ENCODE measurements at places on chromosomes 1 and 21.
A peak's percentile ranks its signal among the peaks of the same experiment; 100 is the strongest.

DNA sequence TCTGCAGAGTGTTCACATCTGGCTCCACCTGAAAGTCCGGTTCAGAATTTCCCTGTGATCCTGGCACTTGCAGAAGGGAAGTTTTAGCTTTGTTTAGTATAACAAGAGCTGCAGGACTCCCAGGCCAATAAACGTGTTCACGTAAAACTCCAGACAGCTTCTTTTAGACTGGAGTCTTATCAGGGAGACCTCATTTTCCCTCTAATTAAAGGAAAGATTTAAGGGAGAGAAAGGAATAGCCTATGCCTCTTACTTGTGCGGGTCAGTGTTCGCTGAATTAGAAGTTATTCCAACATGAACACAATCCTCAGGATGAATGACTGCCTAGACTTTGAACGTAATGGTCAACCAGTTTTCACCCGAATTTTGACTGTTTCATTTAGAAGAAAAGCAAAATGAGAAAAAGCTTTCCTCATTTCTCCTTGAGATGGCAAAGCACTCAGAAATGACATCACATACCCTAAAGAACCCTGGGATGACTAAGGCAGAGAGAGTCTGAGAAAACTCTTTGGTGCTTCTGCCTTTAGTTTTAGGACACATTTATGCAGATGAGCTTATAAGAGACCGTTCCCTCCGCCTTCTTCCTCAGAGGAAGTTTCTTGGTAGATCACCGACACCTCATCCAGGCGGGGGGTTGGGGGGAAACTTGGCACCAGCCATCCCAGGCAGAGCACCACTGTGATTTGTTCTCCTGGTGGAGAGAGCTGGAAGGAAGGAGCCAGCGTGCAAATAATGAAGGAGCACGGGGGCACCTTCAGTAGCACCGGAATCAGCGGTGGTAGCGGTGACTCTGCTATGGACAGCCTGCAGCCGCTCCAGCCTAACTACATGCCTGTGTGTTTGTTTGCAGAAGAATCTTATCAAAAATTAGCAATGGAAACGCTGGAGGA, 202.1 kb upstream of the SGIP1 start:
- DNase-seq = peak; percentile 65

DNA sequence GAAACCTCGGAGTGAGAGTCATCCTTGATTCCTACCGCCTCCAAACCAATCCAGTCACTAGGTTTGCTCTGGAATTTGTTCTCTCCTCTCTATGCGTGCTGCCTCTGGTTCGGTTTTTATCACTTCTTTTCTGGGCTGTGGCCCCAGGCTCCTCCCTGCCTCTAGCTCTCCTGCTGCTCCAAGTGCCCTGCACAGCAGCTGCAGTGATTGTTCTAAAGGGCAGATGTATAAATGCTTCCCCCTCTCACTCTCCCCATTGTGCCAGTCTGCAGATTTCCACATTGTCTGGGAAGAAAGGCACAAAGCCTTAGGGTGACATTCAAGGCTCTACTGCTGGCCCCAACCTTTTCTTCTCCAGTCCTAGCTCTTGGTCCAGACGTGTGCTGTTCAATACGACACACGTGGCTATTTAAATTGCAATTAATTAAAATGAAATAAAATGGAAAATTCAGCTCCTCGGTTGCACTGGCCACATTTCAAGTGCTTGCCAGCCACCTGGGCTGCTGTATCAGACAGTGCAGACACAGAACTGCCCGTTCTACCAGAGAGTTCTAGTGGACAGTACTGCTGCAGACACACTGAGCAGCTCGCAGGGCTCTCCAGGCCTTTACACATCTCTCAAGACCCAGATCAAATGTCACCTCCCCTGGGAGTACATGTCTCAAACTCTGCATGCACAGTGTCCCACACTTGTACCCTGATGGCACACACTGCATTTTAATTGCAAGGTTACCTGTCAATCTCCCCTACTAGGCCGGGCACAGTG, 12.4 kb downstream of the TRIM62 start:
- no peak for DNase-seq

- DNase-seq = peak; percentile 63
These were observed 8.6 kb upstream of the PLA2G2C start for GRCh38 chr1:20194757-20195461.

- DNase-seq = no peak
These were observed 6.0 kb downstream of the TXNIP start for GRCh38 chr1:145990249-145990855.

GRCh38 chr1:82978461-82979324, 1020.2 kb downstream of the TTLL7 start:
- DNase-seq = no peak

- DNase-seq = peak; percentile 72
These were observed 85.1 kb downstream of the JAK1 start for GRCh38 chr1:64881281-64881680.

- DNase-seq = no peak
These were observed 35.4 kb downstream of the LDLRAD2 start for GRCh38 chr1:21847223-21848205.

DNA sequence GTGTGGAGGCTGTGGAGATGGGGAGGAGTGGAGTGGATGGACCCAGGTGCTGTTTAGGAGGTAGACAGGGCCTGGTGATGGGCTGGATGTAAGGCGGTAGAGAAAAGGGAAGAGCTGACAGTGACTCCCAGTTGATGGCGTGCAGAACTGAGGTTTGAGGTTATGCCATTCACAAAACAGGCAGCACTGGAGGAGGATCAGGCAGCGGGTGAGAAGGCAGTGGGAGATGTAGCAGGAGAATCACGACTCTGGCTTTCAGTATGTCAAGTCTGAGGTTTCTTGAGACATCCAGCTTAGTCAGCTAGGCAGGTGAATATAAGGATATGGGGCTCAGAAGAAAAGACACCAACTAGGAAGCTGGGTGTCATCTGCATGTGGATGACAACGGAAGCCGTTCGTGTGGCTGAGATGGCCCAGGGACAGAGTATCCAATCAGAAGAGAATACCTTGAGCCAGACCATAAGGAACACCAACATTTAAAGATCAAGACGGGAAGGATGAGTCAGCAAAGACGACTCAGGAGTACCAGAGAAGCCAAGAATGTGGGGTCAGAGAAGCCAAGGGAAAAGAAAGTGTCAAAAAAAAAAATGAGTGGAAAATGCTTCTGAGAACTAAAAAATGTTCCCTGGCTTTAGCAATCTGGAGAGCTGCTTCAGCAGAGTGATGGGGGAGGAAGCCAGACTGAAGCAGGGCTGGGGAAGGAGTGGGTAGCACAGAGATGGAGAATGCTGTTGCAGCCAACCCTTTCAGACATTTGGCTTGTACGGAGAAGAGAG, 15.2 kb downstream of the LRRN2 start:
- DNase-seq = no peak

DNA sequence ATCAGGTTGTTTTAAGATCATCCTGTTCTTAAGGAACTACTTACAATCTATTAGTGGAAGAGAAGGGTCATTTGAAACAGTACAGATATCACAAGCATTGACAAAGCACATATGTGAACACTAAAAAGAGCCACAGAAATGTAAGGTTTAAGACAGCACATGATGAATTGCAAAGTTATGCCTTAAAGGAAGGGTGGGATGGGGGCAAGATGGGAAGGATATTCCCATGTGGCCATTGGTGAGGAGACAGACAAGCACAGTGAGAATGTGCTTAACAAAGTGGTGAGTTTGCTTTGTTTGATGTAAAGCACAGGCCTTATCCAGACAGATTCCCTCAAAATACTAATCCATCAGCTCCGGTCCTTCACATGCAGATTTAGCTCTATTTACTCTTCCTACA, 151.6 kb upstream of the IVNS1ABP start:
- no peak for DNase-seq

DNA sequence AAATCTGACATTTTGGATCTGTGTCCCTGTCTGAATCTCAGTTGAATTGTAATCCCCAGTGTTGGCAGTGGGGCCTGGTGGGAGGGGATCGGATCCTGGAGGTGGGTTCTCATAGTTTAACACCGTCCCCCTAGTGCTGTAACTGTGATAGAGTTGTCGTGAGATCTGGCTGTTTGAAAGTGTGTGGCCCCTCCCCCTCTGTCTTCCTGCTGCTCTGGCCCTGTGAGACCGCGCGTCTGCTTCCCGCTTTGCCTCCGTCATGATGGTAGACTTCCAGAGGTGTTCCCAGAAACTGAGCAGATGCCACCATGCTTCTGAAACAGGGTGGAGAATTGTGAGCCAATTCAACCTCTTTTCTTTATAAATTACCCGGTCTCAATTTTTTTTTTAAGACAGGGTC, 25.0 kb downstream of the AGPAT3 start:
- no peak for DNase-seq

DNA sequence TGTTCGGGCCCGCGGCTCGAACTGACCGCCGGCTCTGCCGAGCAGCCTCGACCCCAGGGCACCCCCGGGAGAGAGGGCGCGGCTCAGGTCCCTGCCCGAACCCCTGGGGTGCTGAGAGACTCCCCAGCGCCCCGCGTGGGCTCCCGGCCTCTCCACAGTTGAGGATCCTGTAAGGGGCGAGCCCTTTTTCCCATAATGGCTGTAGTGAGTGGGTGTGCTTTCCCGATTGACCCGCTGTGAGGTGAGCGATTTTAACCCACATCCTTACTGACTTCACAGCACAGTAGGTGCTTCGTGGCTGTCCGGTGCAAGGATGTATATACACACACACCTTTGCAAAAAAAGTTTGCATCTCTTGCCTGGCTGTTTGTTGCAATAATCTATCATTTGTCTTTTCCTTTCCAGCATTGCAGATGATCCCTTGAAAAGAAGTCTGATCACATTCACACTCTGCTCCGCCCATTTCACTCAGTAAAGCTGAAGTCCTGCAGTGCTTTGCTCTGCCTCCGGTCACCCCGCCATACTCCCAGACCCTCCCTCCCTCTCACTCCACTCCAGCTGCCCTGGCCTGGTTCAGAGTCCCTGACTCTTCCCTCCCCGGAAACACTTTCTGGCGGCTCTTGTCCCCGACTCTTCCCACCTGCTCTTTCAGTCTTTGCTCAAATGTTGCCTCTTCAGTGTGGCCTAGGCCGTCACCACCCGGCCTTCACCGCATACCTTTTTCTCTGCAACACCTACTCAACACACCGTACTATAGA, 955 bp upstream of the UBE2G2 start:
- peak; percentile 21 for DNase-seq

- DNase-seq = no peak
These were observed 241.6 kb downstream of the PTPRC start for GRCh38 chr1:198880397-198880796.

DNA sequence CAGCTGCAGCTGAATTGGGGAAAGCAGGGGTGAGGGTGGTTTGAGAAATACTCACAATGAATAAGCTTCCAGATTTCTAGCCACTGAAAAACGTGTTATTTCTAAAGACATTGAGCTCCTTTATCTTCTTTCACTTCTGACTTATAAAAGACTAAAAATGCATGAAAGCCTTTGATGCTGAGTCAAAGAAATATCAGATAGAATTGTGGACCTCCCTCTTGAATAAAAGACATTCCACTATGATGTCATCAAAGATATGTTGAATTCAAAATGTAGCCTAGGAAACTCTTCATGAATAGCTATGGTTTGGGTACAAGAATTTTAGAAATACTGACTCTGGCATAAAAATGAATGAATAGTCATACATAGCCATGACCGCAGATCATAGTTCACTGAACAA, 44.7 kb upstream of the COL24A1 start:
- no peak for DNase-seq

DNA sequence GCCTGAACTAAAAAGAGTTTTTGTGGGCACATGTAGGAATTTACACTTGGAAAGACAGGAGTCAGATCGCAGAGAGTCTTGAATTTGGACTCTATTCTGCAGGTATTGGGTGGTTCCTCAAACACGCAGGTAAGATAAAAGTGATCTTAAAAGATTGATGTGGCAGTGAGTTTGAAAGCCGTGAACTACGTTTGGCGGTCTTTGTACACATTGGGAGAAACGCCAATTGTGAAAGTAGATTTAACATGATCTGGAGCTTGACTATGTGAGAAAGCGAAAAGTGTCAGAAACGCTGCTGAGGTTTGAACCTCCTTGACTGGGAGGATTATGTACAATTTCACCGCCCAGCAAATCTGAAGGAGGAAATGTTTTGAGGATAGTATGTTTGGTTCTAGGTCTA, 1.5 kb upstream of the PPP2R5A start:
- no peak for DNase-seq

DNA sequence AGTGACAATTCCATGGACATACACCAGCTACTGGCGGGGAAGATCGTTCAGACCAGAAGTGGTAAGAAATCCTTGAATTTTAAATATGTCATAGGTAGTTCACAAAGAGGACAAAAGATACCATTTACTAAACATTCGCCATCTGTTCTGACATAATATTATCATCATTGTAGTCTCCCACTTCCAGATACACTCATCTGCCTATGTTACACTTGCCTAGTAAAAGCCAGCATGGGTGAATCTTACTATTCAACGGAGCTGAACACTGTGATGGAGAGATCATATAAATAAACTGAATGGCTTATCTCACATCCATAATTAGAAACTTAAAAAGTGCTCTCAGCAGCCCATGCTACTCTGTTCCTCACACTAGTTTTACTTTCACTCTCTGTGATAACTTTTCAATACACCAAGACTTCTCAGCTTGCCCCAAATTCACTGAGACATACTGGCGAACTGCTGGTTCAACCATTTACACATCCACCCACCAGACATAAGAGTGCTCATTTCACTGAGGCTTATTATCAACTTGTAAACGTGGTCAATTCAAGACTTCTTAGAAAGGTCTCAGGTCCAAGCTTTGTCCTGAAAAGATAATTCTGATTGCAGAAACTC, 463 bp upstream of the PRRC2C start:
- no peak for DNase-seq

DNA sequence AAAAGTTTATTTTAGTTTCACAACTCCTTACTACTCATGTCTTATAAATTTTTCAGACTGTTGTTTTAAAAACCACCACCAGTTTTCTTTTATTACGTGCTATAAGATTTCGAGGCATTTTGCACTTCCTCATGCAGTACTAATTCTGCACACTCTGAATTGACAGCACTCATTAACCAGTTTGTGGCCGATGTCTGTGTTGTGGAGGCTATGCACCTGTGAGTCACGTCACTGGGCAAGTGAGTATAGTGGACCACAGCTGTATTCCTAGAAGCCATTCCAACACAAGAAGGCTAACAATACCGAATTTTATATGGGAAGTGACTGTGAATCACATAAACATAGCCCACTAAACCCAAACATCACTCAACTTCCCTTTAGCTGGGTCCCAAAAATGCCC, 21.0 kb upstream of the SPATA6 start:
- DNase-seq = no peak

DNA sequence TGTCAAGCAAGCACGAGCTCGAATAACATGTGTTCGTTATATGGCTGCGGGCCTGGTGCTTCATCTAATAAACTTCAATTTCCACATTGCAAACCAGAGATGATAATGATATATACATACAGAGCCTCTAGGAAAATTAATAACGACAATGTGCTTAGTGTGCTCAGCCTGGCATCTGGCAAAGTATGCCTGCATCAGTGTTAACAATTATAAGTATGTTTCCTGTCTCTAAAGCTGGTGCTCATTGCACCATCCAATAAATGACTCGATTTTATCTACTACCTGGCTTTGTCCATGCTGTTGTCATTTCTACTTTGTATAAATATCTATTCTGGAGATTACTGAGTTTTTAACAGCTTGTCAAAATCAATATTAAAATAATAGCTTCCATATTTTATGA, 1402.6 kb downstream of the MRPL39 start:
- DNase-seq = no peak

Data from GM12865 (cell line).